NCI-H748 treated with DMSO at 0.1 percent for 48 hours (cell line): ENCODE measurements at places on chromosomes 4 and X.

GRCh38 chr4:67320645-67321044 lies 224.7 kb downstream of the CENPC start:
- no peak for DNase-seq

DNA sequence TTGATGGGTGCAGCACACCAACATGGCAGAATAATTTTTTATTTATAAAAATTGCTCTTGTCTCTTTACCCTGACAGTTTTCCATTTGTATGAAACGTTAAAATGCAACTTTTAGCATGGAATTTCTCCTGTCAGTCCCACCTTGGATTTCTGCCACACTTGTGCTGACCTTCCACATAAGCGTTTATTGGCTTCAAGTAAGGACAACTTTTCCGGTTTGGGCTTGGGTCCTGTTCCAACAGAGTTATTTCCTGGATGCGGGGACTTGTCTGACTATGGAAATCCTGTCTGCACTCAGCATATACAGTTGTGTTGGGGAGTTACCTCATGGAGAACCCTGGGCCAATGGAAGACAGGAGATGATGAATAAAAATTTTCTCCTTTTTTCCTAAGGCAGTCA lies 294.7 kb downstream of the NAF1 start:
- DNase-seq, result no peak

- no peak for DNase-seq
Observed at GRCh38 chr4:106671716-106672115, 303.1 kb upstream of the GIMD1 start.

DNA sequence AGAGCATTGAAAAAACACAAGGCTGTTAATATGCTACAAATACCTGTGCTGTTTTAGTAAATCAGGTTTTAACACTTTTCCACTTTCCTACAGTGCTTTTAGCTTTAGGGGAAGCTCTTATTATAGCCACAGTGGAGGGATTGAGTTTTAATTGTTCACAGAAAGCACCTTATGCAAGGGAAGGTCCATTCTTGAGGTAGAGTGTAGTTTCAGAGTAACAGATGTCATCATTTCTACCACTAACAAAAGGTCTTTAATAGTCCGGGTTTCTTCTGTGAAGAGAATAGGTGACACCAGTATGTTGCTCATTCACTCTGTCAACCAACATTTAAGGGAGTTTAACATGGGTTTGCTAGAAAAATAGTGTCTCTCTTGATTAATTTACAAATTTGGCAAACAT lies 104.4 kb downstream of the STIM2 start:
- DNase-seq, result no peak

DNA sequence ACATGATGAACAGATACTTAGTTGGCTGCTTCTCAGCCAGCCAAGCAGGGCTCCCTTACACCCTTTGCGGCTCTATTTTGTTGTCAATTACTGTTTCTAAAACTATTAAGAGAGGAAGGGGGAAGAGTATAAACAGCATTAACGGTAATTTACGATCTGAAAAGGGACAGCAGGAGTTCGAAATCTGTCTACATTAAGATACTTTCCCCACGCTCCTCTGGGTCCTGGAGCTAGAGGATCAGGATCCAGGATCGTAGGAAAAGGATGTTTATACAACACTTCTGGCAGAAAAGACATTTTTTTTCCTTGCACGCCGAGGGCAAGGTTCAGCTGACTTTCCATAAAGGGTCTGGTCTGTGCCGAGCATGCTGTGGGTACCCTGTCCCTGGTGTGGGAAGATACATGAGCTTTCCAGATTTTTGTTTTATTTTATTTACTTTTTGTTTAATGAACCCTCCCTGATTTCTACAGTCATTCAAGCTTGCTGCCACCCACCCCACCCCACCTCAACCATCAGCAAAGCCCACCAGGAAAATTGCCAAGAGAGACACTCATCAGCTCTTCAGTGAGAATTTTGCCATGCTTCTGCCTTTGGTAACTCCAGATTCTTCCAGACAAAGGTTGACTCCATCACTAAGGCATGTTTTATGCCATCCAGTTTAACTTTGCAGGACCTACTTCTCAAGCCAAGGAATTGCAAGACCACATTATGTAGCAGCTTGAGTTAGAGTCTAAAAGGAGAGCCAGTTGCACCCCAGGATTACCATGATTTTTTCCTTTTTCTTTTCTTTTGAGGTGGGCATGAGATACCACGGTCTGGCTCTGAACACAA lies 188.1 kb downstream of the QDPR start:
- DNase-seq, result no peak
